ENCODE measurements at places on chromosomes 1 and 21.

GRCh38 chr1:53539711-53540603 lies 80.8 kb downstream of the DMRTB1 start:
- DNase-seq = no peak

DNA sequence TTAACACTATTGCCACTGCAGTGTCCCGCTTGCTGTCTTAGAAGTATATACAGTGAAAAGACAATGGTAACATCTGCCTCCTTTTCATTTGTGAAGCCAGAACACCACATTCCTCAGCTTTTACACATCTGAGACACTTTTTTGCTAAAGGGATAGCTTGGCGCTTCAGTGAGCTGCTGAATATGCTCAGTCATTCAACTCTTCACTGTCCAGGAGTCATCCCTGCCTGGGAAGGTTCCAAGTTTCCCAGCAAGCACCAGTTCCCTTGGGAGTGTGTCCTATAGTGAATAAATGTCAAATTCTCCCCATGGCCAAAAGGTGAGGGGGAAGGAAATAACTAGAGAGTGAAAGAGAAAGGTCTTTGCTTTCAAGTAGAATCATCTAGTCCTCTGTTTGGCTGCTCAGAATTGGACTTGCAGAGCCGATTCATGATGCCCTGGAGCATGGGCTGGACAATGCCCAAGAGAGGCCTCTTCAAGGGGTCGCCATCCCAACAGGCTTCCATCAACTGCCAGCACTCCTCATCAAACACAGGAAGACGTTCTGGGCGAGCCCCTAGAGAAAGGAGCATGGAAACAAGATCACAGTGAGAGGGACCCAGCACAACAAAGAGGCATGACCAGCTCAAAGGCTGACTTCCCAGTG lies 25.5 kb upstream of the RBBP5 start:
- no peak for DNase-seq

GRCh38 chr21:34603002-34603709 lies 11.8 kb downstream of the RCAN1 start:
- peak; percentile 81 for DNase-seq

DNA sequence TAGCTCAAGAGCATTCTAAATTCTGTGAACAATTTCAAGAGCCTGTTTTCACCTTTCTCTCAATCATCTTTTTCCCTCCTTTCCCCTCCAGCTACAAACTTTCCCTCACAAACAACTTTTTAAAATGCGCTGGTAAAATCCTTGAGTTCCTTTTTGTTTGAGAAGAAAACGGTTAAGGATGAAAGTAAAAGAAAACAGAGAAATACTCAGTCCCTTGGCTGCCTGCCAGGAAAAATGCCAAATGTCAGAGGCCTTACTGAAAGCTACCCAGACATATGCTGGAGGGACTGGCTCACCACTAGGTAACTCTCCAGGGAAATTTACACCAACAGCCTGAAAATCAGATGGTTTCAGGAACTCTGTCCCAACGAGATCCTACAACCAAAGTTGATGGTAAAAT lies 11.0 kb upstream of the SERBP1 start:
- DNase-seq = no peak

DNA sequence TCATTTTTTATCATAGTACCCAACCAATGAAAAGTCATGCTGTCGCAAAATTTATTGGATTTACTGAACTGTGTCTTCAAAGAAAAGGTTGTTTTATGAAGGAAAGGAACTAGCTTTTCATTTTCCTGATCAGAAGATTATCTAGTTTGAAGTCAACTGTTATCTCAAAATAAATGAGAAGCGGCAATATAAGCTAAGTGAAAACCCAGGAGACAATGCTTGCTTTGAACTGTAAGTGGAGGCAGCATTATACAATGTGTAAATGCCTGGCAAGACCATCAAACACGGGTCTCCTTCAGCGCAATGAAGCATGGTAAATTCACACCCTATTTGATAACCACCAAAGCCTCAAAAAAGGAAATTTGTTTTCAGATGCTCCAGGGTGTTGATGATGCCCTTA lies 134.4 kb upstream of the PTBP2 start:
- DNase-seq = no peak

DNA sequence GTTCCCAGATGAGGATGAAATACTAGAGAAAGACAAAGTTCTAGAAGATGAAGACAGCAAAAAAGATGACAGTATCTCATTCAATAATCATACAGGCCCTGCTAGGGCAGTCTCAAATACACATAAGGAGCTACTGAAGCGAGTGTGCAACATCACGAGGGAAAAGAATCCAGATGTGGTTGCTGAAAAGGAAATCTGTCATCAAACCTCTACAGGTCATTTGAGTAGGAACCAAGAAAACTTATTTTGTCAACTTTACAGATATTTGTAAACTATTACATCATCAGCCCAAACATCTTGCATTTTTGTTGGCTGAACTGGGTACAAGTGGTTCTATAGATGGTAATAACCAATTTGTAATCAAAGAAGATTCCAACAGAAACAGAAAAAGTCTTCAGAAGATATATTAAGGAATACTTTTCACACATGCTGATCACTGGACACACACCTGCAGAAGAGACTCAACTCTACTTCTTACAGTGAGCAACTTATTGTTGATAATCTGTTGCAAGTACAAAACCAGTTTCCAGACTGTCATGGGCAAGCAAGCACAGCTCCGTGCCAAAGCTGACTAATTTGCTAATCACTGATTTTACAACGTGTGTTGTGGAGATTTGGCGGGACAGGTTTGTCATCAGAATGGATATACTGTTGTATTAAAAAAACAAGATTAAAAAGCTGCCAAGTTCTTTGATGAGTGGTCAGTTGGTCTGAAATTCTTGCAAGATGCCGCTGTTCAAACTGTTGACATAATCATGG lies 42.1 kb downstream of the TRIM33 start:
- no peak for DNase-seq

- no peak for DNase-seq
Observed at GRCh38 chr1:52041551-52042185, 8.1 kb upstream of the KTI12 start.

DNA sequence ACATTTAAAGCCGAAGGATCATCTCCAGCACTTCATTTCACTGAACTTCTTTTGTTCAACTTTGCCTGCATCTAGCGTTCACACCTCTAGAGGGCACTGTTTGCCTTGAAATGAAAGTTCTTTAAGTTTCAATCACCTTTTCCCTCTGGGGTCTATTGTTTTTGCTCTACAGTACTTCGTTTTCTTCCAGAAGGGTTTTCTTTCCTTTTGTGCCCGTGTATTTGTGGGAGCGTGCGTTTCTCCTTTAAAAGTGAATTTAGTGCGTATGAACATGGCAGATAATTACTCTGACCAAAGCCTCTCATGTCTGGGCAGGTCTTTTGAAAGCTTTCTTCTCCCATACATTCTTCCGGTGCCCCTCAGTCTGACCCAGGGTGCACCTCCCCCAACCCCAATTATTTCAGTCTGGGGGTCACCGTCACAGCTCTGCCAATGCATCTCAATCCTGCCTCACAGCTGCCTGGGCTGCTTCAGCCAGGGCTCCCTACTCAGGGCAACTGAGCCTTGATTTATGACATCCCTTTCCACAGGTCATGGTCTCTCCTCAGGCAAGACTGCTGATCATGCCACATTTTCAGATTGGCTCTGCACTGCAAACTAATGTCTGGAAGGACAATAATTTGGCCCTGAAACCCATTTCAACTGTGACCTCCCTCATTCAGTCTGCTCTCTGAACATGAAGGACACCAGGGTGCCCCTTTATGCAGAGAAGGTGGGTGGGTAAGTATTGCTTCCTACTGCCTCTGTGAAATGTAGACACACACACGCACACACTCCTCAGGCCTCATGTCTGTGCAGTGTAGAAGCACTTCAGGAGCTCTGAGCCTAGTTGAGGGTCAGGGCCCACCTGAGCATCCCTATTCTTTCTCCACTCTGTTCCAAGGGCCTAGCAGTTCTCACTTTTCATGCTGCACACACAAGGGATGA lies 88.6 kb downstream of the NUF2 start:
- peak; percentile 39 for DNase-seq

DNA sequence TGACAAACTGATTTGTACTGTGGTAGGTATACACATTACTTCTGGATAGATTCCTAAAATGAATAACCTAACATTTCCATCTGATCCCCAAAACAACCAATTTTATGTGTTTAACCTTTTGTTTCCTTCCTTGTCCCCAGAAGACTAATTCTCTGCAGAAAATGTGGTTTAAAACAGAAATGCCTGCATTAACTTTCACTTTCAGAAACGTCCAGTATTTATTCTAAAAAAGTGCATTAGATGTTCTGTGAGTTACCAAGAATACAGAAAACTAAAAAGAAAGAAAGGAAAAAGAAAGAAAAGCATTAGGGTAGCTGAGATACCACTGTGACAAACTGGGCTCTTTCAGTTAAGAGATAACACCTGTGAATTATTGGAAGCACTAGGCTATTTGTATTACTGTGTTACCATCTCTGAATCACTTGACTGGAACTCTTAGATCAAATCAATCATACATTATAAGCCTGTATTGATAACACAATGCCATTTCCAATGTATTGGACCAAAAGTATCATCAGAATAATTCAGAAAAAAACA lies 177.7 kb downstream of the NCAM2 start:
- no peak for DNase-seq

GRCh38 chr1:65554829-65555228 lies 134.4 kb downstream of the LEPR start:
- no peak for DNase-seq
